GOT3 (cell line): ENCODE measurements at places on chromosomes 13 and 19.

GRCh38 chr13:113579686-113580085, 4.9 kb upstream of the TFDP1 start:
- no peak for DNase-seq

- DNase-seq = no peak
Measured at GRCh38 chr19:10566658-10567410, 1.0 kb upstream of the KRI1 start.

GRCh38 chr19:16117594-16118033, 5.9 kb downstream of the RAB8A start:
- no peak for DNase-seq

- DNase-seq = no peak
Measured at GRCh38 chr13:76822698-76823267, 63.4 kb downstream of the KCTD12 start.

- no peak for DNase-seq
Measured at GRCh38 chr13:33694546-33694945, 123.4 kb upstream of the RFC3 start.

- no peak for DNase-seq
Measured at GRCh38 chr19:49301165-49301865, 23.7 kb downstream of the SLC6A16 start.

- DNase-seq = no peak
Measured at GRCh38 chr19:18287836-18288772, 6.7 kb upstream of the JUND start.

DNA sequence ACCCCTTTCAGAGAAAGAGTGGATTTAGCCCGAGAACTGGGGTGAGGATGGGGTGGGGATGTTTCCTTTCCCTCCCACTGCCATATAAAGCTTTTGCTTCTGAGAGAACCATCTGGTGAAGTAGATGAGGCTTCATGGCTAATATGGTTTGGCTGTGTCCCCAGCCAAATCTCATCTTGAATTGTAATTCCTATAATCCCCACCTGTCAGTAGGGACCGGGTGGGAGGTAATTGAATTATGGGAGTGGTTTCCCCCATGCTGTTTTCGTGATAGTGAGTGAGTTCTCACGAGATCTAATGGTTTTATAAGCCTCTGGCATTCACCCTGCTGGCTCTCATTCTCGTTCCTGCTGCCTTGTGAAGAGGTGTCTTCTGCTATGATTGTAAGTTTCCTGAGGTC, 270.9 kb downstream of the LMO7 start:
- no peak for DNase-seq

DNA sequence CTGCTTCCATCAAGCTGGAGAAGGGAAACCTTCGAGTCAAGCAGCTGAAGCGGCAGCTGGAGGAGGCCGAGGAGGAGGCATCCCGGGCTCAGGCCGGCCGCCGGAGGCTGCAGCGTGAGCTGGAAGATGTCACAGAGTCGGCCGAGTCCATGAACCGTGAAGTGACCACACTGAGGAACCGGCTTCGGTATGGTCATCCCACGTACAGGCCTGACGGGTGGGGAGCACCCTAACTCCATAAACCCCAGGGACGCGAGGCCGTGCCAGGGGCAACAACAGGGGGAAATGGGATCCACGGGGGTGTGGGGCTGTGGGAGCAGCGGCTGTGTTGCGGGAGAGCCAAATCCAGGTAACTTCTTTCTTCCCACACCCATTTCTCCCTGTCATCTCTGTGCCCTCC, 20.2 kb downstream of the KCNC3 start:
- no peak for DNase-seq

GRCh38 chr13:100350601-100351000, 238.0 kb downstream of the GGACT start:
- no peak for DNase-seq

DNA sequence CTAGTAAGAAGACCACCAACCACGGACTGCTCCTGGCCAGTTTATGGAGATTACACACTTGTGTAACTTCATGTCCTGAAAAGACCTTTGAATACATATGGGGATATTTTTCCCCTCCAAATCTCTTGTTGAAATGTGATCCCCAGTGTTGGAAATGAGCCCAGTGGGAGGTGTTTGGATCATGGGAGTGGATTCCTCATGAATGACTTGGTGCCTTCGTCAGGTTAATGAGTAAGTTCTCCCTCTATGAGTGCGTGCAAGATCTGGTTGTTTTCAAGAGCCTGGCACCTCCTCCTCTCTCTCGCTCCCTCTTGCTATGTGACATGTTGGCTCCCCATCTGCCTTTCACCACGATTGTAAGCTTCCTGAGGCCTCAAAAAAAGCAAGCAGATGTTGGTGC, 769.0 kb upstream of the SLITRK1 start:
- DNase-seq = no peak

- DNase-seq = no peak
Measured at GRCh38 chr13:110641055-110642015, 26.0 kb downstream of the NAXD start.

DNA sequence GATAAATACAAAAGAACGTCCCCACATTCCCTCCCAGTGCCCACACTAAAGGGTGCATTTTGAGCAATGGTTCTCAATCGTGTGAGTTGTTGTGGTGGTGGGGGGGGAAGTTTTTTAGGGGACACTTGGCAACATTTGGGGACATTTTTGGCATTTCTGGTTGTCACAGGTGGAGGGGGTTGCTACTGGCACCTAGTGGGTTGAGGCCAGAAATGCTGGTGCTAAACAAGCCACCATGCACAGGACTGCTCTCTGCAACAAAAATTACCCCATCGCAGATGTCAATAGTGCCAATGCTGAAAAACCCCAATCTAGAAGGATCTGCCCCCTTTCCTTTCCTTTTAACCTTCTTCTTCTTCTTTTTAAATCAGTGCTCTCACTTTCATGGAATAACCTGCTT, 453.3 kb downstream of the TSHZ3 start:
- DNase-seq = no peak

- no peak for DNase-seq
Measured at GRCh38 chr13:114324334-114324733, 10.0 kb downstream of the CHAMP1 start.

GRCh38 chr13:61052175-61052574, 363.5 kb downstream of the PCDH20 start:
- DNase-seq = no peak

DNA sequence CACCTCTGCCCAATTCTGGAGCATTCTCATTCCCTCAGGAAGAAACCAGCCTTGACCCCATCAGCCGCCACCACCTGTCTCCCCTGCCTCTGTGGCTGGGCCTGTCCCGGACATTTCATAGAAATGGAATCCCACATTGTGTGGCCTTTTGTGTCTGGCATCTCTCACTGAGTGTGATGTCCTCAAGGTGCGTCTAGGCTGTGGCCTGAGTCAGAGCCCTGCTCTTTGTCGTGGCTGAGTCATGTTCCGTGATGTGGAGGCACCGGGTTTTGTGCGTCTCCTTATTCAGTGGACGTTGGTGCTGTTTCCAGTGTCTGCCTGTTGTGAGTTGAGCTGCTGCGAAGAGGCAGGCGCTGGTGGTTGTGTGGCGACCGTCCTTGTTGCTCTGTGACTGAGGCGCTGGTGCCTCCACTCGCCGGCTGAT, 3.5 kb downstream of the FZR1 start:
- DNase-seq = no peak

DNA sequence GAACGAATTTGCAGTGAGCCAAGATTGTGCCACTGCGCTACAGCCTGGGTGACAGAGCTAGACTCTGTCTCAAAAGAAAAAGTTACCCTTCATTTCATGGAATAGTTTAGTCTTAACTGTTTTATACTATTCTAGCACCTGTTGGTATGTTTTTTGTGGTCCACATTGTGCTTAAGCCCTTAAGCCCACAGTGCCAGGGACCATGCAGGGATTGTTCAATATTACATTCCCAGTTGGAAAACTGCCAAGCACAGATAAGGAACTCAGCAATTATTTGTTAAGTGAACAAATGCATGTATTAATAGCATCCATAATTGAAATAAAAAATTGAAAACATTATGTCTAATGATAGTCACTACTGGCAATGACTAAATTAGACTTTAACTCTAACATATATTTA, 193.5 kb downstream of the PCDH17 start:
- no peak for DNase-seq

- DNase-seq = no peak
Measured at GRCh38 chr19:10737722-10738121, 19.8 kb downstream of the DNM2 start.

GRCh38 chr13:67518785-67519184, 288.6 kb upstream of the PCDH9 start:
- DNase-seq = no peak

DNA sequence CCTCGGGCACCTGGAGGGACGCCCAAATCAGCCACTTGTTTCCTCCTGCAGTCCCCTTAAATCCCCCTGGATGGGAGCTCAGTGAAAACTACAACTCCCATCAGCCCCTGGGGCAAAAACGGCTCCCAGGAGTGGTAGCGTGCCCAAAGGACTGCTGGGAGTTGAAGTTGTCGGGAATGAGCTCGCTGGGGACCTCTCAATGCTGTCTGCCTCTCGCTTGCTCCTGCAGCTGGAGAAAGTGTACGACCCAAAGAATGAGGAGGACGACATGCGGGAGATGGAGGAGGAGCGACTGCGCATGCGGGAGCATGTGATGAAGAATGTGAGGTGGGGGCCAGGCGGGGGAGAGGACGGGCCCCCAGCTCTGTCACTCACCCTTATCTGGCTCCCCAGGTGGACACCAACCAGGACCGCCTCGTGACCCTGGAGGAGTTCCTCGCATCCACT, 14.7 kb upstream of the DHDH start:
- no peak for DNase-seq

DNA sequence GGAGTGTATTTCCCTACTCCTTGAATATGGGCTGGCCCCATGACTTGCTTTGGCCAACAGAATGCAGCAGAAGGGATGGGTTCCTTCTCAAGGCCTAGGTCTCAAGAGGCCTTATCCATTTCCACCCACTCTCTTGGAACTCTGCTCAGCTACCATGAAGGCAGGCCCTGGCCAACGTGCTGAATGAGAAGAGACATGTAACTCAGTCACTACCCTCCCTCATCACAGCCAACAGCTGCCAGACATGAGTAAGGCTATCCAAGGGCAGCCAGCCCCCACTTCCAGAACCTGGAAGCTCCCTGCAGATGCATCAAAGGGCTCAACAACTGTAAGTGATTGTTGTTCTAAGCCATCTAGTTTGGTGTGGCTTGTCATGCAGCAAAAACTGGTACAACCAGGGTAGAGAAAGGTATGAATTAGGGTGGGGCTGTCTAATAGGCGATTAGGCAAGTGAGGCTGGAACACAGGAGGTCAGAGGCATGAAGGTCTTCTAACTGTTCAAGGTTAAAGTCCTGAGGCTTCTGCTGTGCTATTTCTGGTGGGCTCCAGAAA, 1.4 kb upstream of the RASL11A start:
- DNase-seq = no peak

DNA sequence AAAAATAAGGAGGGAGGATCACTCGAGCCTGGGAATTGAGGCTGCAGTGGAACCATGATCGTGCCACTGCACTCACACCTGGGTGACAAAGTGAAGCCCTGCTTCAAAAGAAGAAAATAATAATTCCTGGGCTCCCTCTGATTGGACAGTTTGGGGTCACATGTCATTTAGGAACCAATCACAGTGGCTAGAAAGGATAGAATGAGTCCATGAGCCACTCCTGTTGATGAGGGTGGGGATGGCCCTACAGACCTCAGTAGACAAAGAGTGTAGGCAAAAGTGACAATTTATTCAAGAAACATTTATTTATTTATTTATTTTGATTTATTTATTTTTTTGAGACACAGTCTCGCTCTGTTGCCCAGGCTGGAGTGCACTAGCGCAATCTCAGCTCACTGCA, 26.8 kb upstream of the ADGRE5 start:
- no peak for DNase-seq

DNA sequence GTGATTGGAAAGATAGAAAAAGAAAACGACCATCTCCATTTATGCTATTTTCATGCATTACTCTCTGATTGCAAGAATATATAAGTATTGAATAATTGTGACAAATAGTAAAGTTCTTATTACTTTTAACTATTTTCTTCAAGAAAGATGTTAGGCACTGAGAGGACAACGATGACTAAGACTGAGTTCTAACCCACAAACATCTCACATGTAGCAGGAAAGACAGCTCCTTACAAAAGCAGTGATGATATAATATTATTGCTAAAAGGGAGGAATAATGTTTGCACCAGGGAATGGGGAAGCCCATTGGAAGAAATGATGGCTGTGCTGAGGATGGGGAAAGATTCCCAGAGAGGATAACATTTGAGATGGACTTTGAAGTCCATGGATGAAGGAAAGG, 22.6 kb downstream of the RXFP2 start:
- no peak for DNase-seq

GRCh38 chr13:50521831-50522149, 321.7 kb downstream of the DLEU7 start:
- DNase-seq = no peak

- no peak for DNase-seq
Measured at GRCh38 chr19:12606796-12607195, 3.8 kb downstream of the ZNF490 start.

DNA sequence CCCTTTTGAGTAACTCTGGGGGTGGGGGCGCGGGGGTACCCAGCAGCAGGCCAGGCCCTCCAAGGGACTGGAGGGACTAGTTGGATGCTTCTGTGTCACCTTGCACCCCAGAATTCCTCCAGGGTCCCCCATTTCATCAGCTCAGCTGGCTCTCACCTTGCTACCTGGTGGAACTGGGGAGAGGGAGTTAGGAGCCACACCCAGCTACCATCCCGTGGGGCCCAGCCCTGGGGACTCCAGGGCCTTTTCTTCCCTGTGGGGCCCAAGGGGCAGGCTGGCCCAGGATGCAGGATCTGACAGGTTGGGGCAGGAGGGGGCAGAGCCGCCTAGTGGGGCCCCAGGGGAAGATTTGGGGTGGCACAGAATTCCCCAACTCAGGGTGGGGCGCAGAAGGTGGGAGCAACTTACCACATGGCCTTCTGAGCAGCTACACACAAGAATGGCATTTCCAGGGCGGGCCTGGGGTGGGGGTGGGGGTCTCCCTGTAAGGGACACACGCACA, 32.8 kb upstream of the NANOS3 start:
- no peak for DNase-seq

- no peak for DNase-seq
Measured at GRCh38 chr19:46328079-46328478, 18.8 kb upstream of the PPP5C start.

- no peak for DNase-seq
Measured at GRCh38 chr13:105334211-105334610, 1201.3 kb downstream of the EFNB2 start.

GRCh38 chr13:42740753-42741152, 40.6 kb upstream of the FAM216B start:
- no peak for DNase-seq

GRCh38 chr13:77859450-77859849, 59.2 kb downstream of the EDNRB start:
- DNase-seq = no peak

- no peak for DNase-seq
Measured at GRCh38 chr13:34044041-34044440, 226.1 kb downstream of the RFC3 start.

- DNase-seq = no peak
Measured at GRCh38 chr19:13002166-13002898, 7.1 kb downstream of the NFIX start.
